ENCODE measurements at places on chromosomes 5 and 9. TPM values are rescaled to one million over a fixed set of nuclear protein-coding genes. Genes with fewer than 3 reads are reported as not detected.

GRCh38 chr9:99491408-99492158 lies 269.5 kb downstream of the SEC61B start:
- no peak for DNase-seq

- no peak for DNase-seq
Measured at GRCh38 chr9:98195671-98196070, 3.2 kb upstream of the CORO2A start.

DNA sequence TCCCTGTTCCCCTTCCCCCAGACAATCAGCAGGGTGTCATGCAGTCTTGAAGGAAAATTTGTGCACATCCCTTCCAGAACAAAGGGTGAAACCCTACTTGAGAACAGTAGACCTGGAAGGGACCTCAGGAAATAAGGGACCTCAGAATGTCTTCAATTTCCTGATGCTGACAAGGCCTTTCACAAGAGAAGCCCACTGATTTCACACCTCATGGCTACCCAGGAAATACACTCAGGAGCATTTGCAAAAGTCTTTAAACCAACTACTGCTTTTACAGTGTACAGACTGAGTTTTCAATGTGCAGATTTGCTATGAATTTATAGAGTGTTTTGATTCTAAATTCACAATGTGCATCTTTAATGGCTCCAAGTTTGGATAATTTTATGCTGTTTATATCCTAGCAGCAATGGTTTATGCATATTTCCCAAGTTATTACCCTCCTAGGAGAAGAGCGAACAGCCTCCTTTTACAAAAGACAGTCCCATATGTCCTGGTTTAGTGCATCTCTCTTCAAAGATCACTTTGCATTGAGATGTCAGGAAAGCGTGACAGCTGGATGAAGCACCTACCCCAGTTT lies 74.8 kb downstream of the GALNT10 start:
- DNase-seq, result no peak

DNA sequence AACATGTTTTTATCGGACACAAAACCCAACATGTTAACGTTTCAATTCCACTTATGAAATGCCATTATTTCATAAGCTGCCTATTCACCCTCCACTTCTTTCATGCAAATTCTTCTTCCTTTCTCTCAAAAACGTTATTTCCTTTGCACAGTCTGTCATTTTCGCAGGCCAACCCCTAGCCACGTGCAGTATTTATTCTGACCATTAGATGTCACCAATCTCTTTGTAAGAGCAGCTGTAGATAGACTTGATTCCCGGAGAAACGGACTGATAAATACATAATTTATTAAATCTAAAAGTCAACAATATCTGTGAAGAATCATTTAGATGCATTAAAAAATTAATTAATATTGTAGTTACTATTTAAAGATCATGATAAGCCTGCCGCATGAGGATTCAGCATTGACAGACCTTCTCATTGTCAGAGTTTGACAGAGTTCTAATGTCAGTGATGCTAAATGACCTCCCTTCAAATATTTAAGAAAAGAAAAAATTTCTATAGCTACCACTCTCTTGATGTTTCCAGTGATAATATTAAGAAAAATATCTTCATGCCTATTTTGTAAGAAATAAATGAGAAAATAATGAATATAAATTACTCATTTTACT lies 933.6 kb downstream of the CDH12 start:
- peak; percentile 79 for DNase-seq

GRCh38 chr9:113645978-113646253 lies 182.4 kb downstream of the RGS3 start:
- DNase-seq, result no peak

GRCh38 chr5:75843319-75843718 lies 126.1 kb upstream of the POC5 start:
- DNase-seq, result no peak

DNA sequence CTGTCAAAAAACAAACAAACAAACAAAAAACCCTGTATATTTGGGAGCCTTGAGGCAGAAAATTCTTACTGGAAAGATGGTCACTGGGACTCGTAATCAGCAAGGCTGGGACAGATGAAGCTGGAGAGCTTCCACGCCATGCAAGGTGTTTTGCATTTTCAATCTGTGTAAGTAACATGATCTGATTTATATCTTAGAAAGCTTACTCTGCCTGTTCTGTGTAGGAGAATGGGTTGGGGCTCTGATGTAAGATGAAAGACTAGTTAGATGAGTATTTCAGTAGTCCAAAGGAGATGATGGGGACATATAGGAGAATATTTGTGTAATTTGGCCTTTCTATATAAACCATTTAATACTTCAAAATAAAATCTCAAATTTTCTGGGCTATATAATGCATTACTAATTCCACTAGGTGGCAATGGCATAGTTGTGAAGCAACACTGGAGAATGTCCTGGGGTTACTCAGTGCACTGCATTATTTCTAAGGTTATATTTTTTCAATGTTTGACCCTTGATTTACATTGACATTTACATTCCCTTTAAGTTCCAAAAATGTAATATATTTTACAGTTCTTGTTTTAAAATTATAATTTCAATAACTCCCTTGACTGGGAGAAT lies 21.9 kb upstream of the FSD1L start:
- peak; percentile 26 for DNase-seq

DNA sequence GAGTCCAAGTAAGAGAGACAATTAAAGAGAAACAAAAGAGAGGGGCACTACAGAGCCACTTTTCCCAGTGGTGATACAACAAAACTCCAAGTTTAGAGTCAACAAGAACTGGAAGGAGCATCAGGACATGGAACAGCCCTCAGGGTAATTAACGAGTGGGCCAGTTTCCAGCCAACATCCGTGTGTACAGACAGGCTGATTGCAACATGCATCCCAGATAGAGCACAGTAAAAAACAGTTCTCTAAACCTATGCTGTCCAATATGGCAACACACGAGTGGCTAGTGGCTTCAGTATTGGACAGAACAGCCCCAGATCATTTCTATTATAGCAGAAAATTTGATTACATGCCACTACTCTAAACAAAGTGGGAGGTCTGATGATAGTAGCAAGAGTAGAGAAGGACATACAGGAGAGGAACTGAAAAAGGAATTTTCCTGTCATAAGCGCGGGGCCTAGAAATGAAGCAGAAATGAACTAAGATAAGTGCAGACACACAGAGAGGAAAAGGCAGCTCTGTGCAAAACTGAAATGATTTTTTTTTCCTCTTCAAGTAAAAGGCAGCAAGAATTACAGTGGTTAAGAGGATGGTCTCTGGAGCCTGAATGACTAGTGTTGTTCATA lies 175.6 kb upstream of the CCNG1 start:
- DNase-seq, result no peak

ZNF474 gene
- polyA plus RNA-seq, result 0.03 TPM

MCTP1 gene
- polyA plus RNA-seq, result 79.3 TPM

WDR31 gene
- polyA plus RNA-seq, result 0.22 TPM

THBS4 gene
- not detected for polyA plus RNA-seq

PCDHGB6 gene
- 2.3 TPM for polyA plus RNA-seq

PHYHD1 gene
- polyA plus RNA-seq, result 1.8 TPM

CXXC5 gene
- 8.2 TPM for polyA plus RNA-seq

CMBL gene
- 19.8 TPM for polyA plus RNA-seq

RECK gene
- 12.4 TPM for polyA plus RNA-seq
